ENCODE measurements at places on chromosomes 3 and 15. TPM values are rescaled to one million over a fixed set of nuclear protein-coding genes. Genes with fewer than 3 reads are reported as not detected.

C3orf22 gene
- total RNA-seq = not detected

ANKRD28 gene
- 44.4 TPM for total RNA-seq

- peak; percentile 40 for DNase-seq
Measured at GRCh38 chr3:107117922-107118536, 259.2 kb upstream of the CCDC54 start.

- DNase-seq = no peak
Measured at GRCh38 chr15:90145259-90145658, 43.0 kb upstream of the IDH2 start.

KPNA1 gene
- 30.8 TPM for total RNA-seq
